ENCODE measurements at places on chromosomes 11 and 22. TPM values are rescaled to one million over a fixed set of nuclear protein-coding genes. Genes with fewer than 3 reads are reported as not detected.

DBX1 gene
- total RNA-seq, result not detected

- DNase-seq, result no peak
These were observed 116.9 kb downstream of the SOX6 start for GRCh38 chr11:16239141-16240105.

DNA sequence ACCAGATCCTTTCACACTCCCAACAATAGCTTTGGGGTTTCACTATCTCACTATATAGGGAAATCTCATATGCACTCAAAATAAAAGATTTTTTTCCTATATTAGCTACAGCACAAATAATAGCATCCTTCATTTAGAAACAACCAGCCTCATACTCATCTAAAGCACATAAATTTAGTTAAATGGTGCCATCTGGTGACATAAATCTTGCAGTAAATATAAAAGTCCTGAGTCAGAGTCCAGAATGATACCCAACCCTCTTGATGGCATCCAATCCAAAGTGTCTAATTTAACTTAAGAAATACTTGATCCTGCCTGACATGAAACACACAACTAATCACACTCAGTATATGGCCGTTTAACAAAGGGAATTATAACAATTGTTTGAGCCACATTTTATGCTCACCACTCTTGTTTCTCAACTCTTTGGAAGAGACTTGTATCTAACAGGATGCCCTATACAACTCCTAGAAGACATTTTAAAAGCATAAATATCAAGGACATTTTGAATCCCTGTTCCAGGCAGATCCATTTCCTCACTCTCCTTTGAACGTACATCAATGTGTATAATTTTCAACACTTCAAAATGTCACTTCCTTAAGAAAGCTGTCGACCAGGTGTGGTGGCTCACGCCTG, 36.2 kb downstream of the DLG2 start:
- no peak for DNase-seq

CTSW gene
- total RNA-seq, result 1.8 TPM

DNA sequence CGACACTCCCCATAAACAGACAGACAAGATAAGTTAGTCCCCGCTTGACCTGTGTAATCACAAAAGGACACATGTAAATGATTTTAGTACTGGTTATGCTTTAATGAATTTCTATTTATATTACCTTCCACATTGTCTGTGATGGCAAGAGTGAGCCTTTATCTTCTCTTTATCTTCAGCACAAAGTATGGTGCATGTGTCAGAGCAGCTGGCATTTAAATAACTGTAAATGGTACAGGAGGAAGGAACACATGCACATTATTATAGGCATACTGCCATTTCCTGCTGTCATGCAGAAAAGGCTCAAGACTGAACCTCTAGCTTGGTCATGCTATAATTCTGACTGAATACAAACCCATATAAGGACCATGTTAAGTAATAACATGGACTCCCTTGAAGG, 1342.7 kb upstream of the TENM4 start:
- no peak for DNase-seq

LRRC74B gene
- total RNA-seq, result not detected

DCDC1 gene
- total RNA-seq, result not detected

DNA sequence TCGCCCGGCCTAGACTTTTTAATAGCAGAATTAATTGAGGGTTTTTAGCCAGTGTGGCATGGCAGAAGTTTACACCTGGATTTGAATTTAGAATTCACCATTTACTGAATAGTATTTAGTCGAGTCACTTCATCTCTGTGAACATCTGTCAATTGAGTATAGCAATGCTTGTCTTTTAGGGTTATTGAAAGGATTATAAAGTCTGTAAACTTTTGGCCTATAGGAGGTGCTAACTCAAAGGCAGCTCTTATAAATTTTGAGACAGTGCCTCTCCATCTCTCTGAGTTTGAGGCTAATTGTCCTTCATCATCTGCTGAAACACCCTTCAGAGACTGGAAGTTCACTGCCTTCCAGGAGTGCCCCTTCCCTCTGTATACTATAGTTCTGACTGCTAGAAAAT, 205.0 kb downstream of the NELL1 start:
- no peak for DNase-seq

DNA sequence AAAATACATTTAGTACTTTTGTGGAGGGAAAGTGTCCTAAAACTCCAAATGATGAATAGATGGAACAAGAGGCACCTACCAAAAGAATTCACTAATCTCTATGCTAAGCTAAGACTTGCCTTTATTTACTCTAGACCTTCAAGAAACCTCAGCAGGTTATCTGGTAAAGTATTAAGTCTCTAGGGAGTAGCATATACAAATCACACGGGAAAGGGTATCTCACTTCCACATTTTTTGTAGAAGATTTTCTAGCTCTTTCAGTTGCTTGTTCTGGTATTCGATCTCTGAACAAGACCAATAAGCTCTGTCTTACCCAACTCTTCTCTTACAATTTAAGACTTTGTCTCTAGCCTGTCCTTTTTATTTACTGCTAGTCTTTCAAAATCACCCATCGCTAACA, 18.1 kb upstream of the CADM1 start:
- no peak for DNase-seq

Data from esophagus squamous epithelium (tissue), 5 donors.